ENCODE measurements at places on chromosomes 3 and 15.

DNA sequence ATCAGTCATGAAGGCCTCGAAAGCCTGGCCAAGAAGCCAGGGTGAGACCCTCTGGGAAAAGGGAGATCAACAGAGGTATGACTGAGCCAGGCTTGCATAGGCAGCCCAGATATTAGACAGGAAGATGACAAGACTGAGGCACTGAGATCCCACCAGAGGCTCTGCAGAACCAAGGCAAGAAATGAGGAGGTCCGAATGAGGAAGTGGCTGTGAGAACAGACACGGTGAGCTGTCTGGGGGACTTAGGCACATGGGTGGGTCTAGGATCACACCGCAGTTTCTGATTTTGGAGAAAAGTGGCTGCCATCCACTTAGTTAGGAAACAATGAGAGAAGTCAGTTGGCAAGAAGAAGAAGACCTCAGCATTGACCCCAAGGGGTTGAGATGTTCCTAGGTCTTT, 31.5 kb upstream of the PRSS50 start:
- DNase-seq: no peak

DNA sequence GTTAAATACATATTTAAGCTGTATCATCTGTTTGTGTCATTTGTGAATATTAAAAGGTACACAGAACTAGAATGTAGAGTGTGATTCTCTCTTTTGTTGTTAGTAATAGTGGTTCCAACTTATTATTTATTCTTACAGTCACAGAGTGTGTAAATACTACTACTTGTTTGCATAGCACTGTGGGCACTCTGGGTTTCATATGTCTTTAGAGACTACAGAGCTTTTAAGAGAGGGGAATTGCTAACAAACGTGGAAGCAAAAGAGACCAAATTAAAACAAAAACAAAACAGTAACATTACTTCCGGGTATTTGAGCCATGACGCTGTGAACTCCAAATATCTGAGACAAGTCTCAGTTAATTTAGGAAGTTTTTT, 828.0 kb upstream of the DPPA4 start:
- no peak for DNase-seq

GRCh38 chr15:56040081-56041035, 46.9 kb upstream of the NEDD4 start:
- DNase-seq: no peak

GRCh38 chr3:195093731-195094130, 177.2 kb downstream of the XXYLT1 start:
- no peak for DNase-seq

DNA sequence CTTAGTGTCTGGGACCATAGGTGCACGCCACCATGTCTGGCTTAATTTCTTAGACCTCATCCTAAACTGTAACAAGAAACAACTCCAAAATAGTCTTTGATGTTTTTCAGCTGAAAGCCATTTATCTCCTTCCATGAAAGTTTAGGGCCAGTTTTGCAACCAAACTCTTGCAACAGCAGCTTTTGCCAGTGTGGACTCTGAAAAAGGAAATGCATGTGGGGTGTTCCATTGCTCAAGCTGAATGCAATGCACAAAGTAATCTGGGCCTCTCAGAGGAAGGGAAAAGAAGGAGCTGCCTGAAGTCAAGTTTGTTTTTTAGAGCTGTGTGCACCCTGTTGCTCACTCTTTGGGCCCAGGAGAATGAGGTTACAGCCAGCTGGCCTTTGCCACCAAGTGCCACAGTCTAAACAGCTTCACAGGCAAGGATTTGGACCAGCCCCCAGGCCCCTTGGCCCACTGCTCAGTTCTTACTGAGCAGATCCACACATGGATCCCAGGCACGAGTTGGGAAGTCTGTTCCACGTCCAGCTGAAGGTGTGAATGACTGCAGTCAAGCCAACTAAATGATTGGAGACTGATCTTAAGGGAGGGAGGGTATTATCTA, 212.3 kb upstream of the LRRFIP2 start:
- DNase-seq: no peak

DNA sequence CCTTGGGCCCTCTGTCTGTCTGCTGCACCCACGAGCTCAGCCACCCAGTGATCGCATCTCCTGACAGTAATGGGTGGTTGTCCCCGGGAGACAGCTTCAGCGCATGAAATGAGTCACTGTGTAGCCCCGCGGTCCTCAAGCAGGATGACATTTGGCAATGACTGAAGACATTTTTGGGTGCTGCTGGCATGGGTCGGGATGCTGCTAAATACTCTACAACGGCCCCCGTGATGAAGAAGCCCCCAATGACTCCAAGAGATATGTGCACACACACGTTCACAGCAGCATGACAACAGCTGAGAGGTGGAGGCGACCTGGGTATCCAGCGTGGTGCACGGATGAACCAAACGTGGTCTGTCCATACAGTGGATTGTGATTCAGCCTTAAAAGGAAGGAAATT, 17.4 kb upstream of the ZXDC start:
- DNase-seq: no peak

DNA sequence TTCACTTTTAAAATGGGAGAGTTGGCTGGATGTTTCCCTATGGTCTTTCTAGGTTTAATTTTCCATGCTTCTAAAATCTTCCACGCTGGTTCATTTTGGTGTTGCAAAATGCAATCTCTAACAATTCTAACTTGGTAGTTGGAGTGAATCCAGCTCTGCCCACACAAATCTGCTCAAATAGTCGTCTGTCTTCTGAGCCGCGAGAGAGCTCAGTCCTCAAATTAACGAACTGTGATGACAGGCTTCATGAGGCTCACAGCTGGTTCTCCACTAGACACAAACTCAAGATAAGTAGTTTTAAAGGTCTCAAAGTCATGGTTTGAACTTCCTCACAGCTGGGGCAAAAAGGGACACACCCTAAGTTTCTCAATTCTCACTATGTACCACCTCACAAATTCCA, 178.6 kb upstream of the LYSMD4 start:
- no peak for DNase-seq

GRCh38 chr3:49313896-49314688, 25.8 kb downstream of the USP4 start:
- DNase-seq: no peak

GRCh38 chr15:64532521-64533315, 72.3 kb downstream of the ZNF609 start:
- no peak for DNase-seq

GRCh38 chr15:60679256-60679655, 200.3 kb upstream of the ICE2 start:
- DNase-seq: no peak

DNA sequence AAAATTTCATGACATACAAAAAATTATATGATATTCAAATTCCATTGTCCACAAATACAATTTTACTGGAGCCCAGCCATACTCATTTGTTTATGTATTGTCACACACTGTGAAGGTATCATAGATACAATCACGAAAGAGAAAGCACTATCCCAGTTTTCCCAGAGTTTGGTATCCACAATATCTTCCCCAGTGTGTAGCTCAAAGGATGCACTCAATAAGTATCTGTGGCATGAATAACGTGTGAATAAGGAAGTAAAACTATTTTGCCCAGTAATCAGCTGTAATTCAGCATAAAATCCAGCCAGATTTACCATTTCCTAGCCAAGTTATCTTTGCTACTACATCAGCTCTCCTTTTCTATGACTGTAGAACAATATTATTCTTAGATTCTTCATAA, 131.3 kb upstream of the KCNMB2 start:
- DNase-seq: no peak

GRCh38 chr3:72035606-72036005, 250.7 kb upstream of the PROK2 start:
- DNase-seq: no peak

DNA sequence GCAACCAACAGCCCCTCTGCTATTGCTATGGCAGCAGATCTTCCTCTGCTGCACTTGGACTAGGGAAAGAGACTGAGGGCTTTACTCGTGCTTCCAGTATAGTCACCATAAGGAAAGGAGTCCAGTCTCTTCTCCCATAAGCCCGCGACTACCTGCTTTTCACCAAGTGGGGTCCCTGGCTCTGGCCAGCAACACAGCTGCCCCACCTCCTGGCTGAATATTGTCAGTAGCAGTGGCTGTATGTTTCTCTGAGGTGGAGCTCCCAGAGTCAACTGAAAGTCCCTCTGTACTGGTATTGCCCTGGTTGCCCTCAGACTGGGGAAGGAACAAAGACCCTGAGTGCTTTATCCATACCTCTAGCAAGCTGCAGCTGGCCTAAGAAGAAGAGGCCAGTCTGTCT, 719.6 kb downstream of the SQOR start:
- no peak for DNase-seq

DNA sequence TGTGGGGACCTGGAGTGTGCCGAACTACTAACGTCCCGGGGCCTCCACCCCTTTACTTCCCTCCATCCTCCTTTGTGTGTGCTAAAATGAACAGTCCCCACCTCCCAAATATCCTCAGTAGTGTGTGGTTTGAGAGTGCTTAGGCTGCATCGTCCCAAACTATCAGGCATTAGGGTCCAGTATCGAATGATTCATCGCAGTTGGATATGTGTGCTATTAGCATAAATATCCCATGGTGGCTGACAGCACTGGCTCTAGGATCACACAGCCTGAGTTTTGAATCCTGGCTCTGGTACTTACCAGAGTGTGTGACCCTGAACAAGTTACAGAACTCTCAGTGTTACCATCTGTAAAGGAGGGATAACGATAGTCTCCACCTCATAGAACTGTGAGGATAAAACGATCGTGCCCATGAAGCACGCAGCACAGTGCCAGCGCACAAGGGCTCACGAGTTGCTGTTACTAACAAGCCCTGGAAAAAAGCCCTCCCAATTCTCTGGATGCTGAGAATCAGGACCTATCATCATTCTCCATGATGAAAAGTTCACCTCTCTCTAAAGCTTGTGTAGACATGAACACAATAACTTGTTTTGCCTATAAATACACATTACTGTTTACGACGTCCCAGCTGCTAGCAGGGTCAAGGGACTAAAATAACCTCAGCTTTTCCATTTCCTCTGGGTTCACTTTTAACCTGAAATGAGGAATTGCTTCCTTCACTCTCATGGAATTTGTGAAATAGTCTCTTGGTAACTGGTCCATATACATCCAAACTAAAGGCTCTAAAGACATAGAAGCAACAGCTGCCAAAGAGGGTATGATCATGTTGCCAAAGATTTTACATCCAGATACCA, 51.0 kb downstream of the VGLL4 start:
- DNase-seq: no peak

DNA sequence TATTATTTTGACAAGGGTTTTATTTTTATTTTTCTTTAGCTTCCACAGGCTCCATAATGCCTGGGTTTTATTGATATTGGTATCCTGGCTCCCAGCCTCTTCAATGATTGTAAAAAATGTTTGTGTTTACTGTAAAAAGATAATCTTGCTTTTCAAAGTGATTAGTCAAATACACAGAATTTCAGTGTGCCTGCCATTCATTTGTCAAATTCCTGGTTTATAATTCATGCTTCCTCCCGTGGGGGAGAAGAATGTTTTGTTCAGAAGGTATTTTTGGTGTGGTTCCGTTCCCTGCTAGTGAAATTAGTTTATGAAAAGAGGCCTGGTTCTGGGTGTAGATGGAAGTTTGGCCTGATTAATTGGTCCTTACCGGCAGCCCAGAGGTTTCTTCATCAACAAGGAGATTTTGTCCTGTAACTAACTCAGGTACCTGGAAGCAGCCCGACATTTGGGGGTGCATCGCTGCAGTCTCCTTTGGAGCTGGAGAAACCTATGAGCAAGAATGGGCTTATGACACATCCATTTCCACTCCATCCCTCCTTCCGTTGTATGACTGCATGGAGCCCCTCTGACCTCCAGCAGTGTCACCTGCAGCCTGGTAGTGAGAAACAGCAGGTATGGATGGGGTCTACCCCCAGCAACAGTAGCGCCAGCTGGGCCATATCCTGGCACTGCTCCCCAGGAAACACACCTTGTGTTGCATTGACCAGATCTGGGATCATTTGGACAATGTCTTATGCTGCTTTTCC, 101.5 kb downstream of the PGPEP1L start:
- DNase-seq: no peak

DNA sequence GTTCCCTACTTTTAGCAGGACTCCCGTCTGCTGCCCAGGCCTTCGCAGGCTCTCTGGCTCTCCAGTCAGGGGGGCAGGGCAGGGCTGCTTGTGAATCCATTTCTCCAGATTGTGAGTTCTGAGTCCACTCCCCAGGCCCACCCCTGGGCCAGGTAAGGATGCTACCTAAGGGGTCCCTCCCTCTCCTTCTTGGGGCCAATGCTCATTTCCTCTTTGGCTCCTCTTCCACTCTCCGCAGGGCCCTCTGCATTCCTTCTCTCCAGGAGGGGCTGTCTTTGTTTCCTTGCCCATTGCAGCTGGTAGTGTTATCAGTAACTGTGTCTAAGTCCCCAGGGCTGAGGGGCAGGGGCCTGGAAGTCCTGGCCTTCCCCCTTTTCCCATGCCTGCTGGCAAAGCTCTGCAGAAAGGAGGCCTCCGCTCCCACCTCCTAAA, 13.0 kb upstream of the CACNA2D2 start:
- no peak for DNase-seq

GRCh38 chr3:156793400-156793799, 32.8 kb upstream of the LEKR1 start:
- DNase-seq: no peak

DNA sequence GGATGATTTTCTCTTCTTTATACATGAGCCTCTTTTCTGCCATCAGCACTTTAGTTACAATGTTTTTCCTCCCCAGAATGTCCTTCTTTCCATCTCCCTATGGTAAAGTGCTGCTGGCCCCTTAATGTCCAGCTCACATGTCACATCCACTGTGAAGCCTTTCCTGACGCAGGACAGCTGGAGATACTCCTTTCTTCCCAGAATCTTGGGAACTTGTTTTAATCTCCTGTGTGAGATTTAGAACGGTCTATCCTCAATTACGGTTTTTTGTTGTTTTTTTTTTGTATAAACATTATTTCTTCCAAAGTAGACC, 147.7 kb upstream of the TSC22D2 start:
- no peak for DNase-seq

DNA sequence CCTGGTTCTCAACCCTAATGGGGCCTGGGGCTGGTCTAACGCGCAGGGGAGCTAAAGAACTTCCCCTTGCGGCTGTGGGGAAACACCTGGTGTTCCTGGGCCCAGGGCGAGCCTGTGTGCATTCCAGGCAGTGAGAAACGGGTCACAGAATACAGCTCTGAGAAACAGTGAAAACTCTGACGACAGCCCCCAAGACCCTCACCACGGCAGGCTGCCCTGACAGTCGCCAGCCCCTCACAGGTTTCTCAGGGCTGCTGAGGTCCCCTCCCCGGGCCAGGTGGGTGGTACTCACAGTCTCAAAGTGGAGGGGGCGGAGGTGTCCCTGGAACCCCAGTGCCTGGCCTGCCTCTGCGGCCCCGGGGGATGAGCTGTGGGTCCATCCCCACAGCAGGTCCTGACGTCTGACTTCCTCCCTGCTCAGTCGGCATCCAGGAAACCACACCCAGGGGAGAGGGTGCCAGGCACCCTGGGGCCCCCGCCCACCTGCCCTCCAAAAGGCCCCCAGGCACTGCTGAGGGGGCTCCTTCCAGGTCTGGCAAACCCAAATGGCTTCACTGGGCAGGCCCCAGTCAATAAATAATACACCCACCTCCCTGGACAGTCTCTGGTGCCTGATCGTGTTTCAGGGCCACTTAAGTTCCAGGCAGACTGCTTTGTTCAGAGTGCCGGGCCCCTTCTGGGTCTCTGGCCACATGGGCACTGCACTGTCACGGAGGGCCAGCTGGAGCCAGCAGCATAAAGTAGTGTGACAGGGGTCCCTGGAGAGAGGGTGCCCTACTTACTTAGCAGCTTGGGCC, 57.7 kb downstream of the IQSEC1 start:
- DNase-seq: no peak

- DNase-seq: no peak
Observed at GRCh38 chr15:58062175-58062574, 3.3 kb downstream of the ALDH1A2 start.

Data from stimulated activated CD8-positive, alpha-beta memory T cell treated with anti-CD3 and anti-CD28 coated beads, Interleukin-7, amount 100 ng/mL, for 1 hour (primary cell).